ENCODE measurements at places on chromosomes 1 and 21. TPM values are rescaled to one million over a fixed set of nuclear protein-coding genes. Genes with fewer than 3 reads are reported as not detected.

DNA sequence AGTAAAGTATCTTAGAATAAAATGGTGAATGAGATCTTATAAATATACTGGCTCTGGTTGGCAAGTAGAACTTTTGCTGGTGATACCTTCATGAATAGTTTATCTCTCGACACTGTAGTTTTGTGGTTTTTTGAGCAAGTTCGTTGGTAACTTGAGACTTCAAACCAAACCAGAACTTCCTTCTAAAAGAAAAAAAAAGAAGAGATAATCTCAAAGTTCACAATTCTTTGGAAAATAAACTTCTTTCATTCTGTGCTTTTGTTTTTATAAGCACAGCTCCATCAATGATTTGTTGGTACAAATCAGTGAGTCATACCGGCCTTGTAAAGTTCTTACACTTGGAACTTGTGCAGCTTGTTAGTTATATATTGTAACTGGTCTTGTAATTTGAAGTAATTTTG is 2.3 kb downstream of the HIPK1 start:
- DNase-seq, result no peak

GUCA2A gene
- total RNA-seq, result not detected

DNA sequence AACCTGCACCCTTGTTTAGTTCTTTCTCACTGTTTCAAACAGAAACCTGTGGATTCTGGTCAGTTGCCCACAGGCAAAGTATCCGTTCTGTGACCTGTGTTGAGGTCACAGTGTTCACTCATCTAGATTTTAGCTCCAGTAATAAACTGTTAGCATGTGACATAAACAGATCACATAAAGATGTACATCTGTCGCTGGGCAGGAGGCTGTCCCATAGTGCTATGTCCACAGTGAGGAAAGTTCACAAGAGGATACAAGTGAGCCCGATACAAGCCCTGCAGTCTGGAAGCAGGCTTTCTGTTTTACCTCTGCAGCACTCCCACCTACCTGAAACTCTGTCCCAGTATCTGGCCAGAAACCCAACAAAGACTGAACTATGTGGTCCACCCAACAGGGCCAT is 28.4 kb downstream of the LMX1A start:
- DNase-seq, result no peak

C1orf185 gene
- not detected for total RNA-seq

GRCh38 chr1:158121604-158122254 is 59.0 kb upstream of the CD1D start:
- peak; percentile 34 for DNase-seq

- DNase-seq, result no peak
These were observed 101.3 kb upstream of the KCNE2 start for GRCh38 chr21:34262469-34262845.

TSPEAR gene
- not detected for total RNA-seq

DNA sequence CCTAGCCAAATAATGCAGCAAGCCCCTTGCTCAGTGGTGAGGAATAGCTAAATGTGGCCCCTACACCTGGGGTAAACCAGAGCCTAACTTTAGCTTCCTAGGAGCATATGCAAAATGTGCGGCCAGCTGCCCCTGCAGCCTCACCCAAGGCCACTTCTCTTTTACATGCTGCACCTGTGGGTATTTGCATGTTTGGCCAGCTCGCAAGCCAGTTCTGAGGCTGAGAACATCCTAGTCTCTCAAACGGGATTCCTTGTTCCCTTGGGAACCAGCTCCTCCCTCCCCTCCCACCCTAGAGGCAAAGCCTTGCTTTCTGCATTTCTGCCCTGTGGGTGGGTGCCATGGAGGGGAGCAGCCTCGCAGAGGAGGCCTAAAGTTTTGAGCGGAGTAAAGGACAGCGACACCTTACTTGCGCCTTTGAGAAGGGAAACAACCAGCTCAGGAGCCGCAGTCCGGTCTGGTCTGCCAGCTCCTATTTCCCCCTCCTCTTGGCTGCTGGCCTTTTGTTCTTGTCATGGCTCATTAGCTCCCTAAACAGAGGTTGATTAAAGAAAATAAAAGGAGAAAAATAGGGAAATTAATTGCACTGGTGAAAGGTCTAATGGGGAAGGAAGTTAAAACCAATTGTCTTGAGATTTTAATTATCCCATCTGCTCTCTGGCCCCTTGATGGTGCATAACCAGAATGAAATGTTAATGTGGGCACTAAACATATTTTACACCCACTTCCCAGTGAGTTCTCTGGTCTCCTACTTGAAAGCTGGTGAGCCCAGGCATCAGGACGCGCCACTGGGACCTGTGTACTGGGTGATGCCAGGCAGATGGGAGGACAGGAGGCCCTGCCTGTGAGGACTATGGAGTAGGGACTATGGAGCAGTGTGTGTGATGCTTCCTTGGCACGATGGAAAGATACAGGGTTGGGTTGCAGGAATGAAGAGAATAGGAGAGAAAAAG is 68.7 kb downstream of the TEX35 start:
- DNase-seq, result no peak

GRCh38 chr1:41629141-41629540 is 144.7 kb upstream of the EDN2 start:
- DNase-seq, result no peak

DNA sequence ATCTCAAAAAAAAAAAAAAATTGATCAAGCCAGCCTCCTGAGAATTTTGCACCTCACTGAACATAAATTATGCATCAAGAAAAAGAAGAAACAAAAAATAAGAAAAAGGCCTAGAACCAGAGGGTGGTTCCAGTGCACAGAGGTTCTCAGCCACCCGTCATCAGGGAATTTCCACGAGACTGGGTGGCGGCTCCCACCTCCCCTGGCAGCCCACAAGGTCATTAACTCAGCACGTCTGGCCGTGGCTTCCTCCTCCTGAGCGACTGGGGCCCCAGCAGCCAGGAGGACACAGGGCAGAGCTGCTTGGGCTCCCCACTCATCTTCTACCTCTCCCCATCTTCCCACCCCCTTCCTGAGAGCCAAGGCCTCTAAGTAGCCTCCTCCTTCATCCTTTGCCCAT is 15.7 kb upstream of the TMEM51 start:
- no peak for DNase-seq

- DNase-seq, result no peak
These were observed 6.0 kb upstream of the WARS2 start for GRCh38 chr1:119146466-119146865.

AIRE gene
- total RNA-seq, result not detected

DNA sequence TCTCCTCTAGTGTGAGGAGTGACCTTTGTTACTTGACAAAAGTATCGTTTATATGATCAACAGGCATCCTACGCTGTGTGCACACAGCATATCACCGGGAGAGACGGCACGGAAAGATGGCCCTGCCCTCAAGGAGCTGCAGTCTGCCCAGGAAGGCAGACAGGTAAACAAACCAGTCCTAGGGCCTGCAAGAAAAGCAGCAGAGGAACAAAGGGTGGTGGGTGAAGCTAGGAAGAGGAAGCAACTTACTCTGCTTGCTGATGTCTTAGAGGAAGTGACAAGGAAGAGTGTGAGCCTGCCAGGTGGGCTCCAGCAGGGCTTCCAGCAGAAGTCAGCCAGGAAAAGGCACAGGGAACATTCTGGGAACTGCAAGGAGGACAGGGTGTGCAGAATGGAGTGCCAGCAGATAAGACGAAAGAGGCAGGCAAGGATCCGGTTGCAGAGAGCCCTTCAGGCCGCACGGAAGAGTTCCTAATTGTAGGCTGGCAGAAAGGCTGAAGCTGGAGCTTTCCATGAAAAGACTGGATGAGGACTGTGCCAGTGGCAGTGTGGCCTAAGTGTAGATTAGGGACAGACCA is 106.7 kb downstream of the SLC45A1 start:
- DNase-seq, result peak; percentile 87

- DNase-seq, result no peak
These were observed 30.2 kb downstream of the DPH5 start for GRCh38 chr1:100995198-100995988.

AHDC1 gene
- 45.9 TPM for total RNA-seq

NFASC gene
- total RNA-seq, result not detected

- DNase-seq, result no peak
These were observed 13.5 kb downstream of the TOR3A start for GRCh38 chr1:179095377-179095776.

DNA sequence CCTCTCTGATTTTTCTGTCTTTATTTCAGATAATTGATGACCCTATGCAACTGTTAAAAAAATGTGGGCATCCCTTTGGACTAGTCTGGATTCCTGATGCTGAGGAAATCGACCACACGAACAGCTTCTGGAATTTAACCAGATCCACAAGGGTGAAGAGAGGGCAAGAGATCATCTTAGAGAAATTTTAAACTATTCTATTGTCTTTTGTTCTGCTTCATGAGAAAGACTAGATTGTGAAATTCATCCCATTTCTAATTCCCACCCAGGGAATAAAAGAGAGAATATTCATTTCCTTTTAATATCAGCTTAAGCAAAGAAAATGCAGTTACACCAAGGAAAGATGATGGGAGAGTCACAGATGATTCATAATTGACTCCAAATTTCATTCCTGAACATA is 71.8 kb downstream of the DUSP10 start:
- DNase-seq, result no peak

GRCh38 chr1:185054365-185055060 is 9.2 kb downstream of the RNF2 start:
- DNase-seq, result no peak

- DNase-seq, result no peak
These were observed 215.1 kb downstream of the NCAM2 start for GRCh38 chr21:21213297-21213696.

GRCh38 chr1:102099916-102100315 is 103.2 kb upstream of the OLFM3 start:
- DNase-seq, result no peak

DNA sequence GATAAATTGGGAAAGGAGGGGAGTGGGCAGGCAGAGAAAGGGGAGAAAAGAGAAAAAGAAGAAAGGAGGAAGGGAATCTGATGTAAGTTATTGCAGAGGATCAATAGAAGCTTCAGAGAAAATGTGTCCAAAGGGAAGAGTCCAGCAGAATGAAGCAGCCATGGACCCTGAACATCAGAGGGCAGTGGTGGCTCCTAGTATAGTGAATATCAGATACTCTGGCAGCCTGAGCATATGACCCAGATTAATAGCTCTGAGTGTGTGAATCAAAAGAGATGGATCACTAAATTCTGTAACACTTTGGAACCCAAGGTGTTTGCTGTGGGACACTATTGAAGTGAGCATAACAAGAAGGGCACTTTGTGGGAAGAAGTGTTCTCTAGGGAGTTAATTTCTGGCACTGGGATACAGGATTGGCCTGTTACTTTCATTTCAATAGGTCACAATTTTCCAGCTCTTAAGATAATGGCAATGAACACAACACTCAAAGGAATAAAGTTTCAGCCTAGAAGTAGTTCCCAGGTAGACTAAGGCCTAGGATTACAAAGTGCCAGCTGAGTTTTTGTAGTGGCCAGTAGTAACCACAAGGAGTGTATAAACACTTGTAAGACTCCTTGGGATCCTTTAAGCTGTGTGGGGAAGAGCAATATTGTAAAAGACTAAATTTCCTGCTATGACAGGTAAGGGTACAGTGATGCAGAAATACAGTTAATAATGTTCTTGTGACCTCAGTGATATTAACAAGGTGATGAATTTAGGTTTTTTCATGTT is 164.5 kb upstream of the BEND5 start:
- no peak for DNase-seq

DNA sequence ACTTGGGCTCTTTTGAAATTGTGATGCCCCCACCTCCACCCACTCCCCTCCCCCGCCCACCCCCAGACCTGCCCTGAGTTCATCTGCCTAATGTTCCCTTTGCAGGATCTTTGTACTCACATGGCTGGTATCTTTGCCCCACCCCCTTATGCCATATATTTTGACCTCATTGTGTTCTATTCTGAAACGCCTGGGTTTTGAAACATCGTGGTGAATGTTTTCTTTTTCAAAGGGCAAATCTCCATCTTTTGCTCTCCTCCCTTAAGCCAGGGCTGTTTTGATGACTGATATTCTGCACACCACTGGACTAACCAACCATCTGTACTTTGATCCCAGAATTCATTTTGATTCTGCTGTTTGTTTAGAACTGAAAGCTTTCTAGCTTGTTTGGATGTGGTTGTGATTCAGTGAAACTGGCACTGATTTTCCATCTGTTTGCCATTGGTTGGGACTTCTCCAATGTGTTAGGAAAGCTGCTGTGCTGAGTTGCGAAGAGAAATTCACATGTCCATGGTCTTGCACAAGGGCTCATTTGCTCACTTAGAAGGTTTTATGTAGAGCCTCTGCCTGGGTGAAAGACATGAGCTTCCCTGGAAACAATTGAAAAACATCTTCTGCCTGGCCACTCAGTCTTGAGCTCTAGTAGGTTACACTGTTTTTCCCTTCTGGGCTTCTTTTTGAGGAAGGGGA is 16.5 kb downstream of the SMAP2 start:
- DNase-seq, result no peak

- DNase-seq, result no peak
These were observed 773 bp upstream of the DDX59 start for GRCh38 chr1:200670242-200671118.

- no peak for DNase-seq
These were observed 393.4 kb downstream of the KCNT2 start for GRCh38 chr1:196214866-196215265.

CD5L gene
- total RNA-seq, result not detected

PRAMEF18 gene
- total RNA-seq, result not detected

- DNase-seq, result no peak
These were observed 58.3 kb downstream of the DSCAM start for GRCh38 chr21:40788635-40789034.

DNA sequence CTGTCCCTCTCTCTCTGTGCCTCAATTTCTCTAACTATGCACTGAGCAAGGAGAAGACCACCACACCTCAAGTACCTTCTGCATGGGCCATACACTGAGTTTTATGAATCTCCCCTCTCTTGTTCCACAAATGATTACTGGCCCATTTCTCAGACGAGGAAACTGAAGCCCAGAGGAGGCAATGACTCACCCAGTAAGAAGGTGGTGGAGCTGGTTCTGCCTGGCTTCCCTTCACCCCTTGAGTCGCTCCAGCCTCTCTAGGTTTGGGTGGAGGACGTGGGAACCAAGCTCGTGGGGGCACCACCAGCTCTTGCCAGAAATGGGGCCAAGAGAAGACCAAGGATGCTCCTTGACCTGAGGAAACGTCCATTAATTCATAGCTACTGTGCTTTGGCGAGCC is 21.3 kb upstream of the RUNX3 start:
- DNase-seq, result no peak

DNA sequence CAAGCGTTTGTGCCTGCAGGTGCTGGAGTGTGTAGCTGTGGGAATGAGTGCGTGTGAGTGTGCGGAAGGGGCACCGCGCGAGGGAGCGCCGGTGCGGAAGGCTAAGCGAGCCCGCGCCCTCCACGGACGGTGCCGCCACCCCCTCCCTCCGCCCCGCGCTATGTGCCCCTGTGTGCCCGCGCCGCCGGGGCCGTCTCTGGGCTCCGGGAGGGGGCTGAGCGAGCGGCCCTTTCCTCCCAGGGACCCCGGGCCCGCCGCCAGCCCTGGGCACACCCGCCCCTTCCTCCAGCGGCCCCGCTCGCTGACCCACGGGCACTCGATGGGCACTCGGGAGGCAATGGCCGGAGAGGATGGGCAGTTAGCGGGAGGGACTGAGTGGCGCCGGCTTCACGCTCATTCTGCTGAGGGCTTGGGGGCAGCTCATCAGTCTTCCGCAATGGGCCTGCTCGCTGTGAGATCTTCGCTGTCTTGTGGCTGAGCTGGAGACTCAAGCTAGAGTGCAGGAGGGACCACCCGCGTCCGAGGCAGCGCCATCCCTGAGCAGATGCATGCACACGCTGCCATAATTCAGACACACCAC is 8.6 kb upstream of the ADGRB2 start:
- DNase-seq, result no peak

- no peak for DNase-seq
These were observed 308.1 kb downstream of the ADGRL2 start for GRCh38 chr1:82108843-82109242.

Data from PC-9 (cell line).